ENCODE measurements at places on chromosomes 5 and 9. TPM values are rescaled to one million over a fixed set of nuclear protein-coding genes. Genes with fewer than 3 reads are reported as not detected.
A peak's percentile ranks its signal among the peaks of the same experiment; 100 is the strongest.

DNA sequence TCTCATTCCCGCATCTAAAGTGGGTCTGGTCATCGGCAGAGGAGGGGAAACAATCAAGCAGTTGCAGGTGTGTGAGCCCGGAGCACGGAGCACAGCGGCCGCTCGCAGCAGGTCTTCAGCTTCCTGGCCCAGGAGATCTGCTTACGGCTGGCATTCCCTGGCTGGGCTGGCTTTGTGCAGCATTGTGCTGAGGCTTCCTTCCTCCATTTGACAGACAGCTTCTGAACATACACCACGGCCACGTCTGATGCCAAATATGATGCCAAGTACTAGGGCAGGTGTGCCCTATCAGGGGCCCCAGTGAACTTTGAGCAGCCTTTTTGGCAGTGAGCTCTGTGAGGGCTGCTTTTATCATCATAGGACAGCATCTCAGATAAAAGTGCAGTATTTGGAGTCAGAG, 37.1 kb downstream of the FUBP3 start:
- no peak for DNase-seq

DNA sequence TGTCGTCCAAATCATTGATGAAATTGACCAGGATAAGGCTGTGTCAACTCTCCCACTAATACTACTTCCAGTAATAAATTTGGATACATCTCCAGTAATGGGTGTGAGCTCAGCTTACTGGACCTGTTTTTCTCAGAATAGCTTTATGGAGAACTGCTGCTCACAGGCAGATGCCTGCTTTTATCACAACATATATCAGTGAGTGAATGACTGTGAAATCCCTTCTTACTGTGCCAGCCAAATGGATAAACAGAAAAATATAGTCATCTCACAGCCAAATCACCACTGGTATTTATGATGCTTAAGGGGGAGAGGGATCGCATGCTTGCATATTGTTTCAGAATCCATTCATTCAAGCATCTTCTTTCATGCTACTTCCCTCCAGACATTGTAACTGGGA, 148.4 kb upstream of the PAPPA start:
- DNase-seq: no peak

HAVCR2 gene
- not detected for polyA plus RNA-seq

CARD9 gene
- polyA plus RNA-seq: 0.93 TPM

CAMK4 gene
- 3.2 TPM for polyA plus RNA-seq

ARL10 gene
- 5.4 TPM for polyA plus RNA-seq

- DNase-seq: no peak
Observed at GRCh38 chr9:92616199-92616641, 53.7 kb downstream of the IPPK start.

DNA sequence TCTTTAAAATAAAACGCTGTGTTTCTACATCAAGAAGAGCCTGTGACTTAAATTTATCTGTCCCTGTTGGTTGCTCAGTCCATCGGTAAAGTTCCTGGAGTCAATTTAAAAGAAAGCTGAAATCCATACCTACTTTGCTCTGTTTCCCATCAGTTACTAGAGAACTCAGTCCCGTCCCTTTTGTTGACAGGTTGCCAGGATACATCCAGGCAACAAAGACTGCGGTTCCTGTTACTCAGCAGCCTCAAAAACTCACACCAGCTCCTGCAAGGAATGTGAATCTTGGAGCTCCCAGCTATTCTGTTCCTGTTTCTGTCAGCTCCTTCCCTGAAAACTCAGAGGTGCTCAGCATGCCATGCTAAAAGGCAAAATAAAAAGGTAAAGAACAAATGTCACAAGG, at the start of gene ZNF474:
Gene ZNF474, plus strand, starts transcription at position 241 of the 400 bp plus-strand sequence. CDS start 22,445 bp downstream, outside the sequence.
- DNase-seq: peak; percentile 89

DNA sequence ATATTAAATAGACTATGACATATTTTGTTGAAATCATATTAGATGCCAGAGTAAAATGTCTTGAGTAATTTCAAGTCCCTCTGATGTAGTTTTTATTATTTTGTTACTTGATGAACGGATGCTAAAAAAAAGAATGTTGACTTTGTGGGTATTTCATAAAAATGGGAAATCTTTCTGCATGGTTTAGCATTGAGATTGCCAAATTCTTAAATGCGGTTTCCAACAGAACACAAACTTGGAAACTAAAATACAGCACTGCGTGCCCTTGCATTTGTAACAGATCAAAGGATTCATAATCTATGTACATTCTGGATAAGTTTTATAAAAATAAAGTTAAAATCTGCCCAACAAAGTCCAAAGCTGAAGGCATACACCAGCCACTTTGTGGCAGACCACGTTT, 425.5 kb upstream of the DAB2 start:
- no peak for DNase-seq

DNA sequence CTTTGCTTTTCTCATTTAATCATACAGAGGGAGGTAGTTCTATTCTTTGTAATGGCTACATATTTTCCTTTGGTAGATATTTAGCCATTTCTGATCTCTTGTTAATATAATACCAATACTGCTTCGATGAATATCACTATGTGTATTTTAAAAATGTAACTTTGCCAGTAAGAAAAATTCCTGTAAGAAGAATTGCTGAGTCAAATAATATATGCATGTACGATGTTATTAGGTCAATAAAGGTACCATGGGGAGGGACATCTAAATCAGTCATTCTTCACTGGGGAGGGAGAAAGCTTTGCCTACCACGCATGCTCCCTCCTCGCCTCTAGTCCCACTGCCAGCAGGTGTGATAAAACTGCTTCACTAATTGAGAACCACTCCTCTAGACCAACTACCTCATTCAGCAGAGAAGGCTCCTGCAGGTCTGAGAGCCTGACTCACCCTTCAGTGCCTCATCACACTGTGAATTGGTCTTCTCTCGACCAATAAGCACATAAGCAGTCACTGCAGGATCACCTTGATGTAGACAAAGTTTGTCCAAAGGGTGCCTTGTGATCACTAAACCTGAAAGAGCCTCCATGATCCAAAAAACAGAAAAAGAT, 56.1 kb upstream of the TBCA start:
- DNase-seq: no peak

ANKRD34B gene
- polyA plus RNA-seq: not detected

Data from AG04450 (cell line).